Activated T-cell treated with anti-CD3 and anti-CD28 coated beads, Interleukin-2, amount 50 U/mL, for 24 hours (primary cell): ENCODE measurements at places on chromosomes 12 and 14.

DNA sequence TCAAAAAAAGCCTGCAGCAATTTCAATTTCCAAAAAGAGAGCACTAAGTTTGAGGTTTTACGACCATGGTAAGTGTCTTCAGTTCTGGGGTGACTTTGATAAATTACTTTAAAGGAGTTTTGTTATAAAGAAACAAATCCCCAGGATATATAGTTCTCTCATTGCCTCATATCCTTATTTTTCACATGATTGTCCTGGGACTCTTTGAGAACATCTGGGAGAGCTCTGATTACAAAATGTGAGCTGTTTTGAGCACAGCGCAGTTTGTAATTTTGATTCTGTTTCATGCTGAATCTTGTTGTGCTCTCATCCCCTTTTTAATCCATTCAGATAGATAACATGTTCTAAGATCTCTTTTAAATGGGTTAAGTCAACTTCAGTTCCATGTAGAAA, 67.7 kb upstream of the DCN start:
- no peaks in the 10 kb centered on the region for H3K36me3 ChIP-seq
- no peak overlapping the region for H3K4me3 ChIP-seq
- no peak for DNase-seq
- no peaks in the 10 kb centered on the region for H3K4me1 ChIP-seq
- no peak overlapping the region for H3K27ac ChIP-seq

DNA sequence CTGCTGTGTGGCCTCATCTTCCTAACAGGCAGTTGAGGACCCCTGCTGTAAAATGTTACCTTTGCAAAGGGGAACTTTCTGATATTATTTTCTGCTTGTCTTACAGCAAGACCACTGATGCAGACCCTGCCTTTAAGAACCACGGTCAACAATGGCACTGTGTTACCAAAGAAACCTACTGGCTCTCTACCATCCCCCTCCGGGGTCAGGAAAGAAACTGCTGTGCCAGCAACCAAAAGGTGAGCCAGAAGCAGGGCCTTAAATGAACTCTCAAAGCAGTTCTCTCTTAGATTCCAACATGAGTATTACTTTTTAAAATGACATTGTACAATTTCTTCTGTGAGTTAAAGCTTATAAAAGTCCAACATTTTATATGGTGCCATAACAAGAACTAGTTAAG, 72.2 kb downstream of the EML1 start:
- DNase-seq: no peak
- H3K27me3 ChIP-seq: peaks cover 50% of the 10 kb centered on the region
- H3K36me3 ChIP-seq: no peaks in the 10 kb centered on the region

DNA sequence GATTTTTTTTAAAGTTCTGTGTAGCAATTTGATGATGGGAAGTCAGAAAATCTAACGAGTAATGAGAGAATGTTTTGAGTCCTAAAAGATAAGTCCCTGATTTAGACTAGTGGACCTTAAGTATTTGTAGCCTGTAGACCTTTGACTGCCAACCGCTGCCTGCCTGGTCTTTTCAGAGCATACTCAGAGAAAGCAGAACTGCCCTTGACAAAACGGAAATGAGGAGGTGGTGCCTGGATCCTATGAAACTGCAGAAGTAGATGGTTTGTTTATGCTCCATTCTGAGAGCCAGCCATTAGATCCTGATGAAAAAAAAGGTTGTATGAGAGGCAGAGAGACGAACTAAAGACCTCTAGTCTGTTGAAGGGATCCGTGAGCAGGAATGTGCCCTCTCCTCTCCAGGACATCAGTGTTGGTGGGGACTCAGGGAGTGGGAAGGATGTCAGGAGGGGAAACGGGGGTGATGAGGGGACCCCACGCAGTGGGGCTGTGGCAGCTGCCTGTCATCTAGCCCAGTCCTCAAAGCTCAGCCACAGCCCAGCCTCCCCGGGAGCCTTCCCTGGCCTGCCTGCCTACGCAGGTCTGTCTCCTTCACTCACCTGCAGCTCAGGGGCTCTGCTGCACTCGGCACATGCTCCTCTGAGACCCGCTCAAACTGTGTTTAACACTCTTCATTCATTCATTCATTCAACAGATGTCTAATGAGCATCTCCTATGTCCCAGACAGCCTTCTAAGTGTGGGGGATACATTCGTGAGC, 447.5 kb downstream of the AACS start:
- no peak overlapping the region for H3K27ac ChIP-seq
- H3K4me3 ChIP-seq: no peak overlapping the region
- no peak for DNase-seq
- no peaks in the 10 kb centered on the region for H3K36me3 ChIP-seq

GRCh38 chr12:53602176-53602864, 23.9 kb downstream of the ATF7 start:
- H3K36me3 ChIP-seq: peaks cover 46% of the 10 kb centered on the region
- peaks cover 25% of the 10 kb centered on the region for H3K4me1 ChIP-seq
- no peak for DNase-seq
- H3K4me3 ChIP-seq: no peak overlapping the region
